Caki2 (cell line): ENCODE measurements at places on chromosomes 11 and 22.

GRCh38 chr22:47612311-47612910, 850.0 kb downstream of the TBC1D22A start:
- DNase-seq, result no peak

DNA sequence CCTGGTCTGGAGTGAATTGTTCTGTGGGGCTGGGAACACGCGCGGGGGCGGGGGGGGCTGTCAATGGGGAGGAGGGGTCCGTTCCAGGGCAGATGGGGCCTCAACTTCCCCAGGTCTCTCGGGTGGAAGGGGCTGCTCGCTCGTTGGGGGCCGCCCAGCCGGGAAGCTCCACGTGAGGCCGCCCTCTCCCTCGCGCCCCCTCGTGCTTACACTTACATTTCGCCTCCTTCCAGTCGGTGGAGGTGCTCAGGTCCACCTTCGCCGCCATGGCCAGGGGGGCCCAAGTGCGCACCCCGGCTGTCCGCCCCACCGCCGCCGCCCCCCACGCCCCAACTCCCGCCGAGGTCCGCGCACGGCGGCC, 452 bp downstream of the MACROD1 start:
- DNase-seq, result no peak

DNA sequence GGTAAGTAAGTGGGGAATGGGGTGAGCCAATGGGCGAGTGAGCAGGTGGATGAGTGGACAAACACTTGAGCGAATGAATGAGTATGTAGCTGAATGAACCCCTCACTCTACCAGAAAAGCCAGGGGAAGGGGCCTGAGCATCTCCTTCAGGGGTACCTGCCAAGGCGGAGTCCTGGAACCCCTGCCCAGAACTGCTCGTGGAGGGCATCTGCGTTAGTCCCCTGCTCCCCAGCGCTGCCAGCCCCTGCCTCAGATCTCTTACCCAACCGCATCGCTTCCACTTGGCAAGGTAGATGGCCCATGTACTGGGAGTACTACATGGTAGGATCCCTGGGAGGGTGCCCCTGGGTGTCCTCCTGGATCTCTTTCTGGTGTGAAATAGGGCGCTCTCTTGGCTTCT, 7.4 kb upstream of the ANO1 start:
- DNase-seq, result no peak

GRCh38 chr11:111645657-111646316, 43.5 kb downstream of the SIK2 start:
- no peak for DNase-seq

- no peak for DNase-seq
These were observed 56.8 kb upstream of the SHANK2 start for GRCh38 chr11:71309181-71309580.

- no peak for DNase-seq
These were observed 97.1 kb downstream of the CD44 start for GRCh38 chr11:35235936-35236666.

DNA sequence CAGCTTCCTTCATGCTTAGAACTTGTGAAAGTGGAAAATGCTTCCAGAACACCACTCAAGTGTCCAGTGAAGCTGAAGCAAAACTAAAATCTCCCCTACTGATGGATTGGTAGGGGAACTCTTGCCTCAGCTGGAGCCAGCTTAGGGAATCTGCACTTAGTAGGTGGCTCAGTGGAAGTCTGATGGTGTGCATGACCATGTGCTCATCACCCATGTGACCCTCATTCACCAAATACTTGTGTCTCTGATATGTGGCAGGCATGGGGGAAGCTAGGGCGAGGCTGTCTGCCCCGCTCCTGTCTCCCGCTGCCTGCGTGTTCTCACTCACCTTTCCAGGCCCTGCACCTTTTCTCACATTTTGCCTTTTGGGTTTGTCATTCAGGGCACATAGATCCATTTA, 7.2 kb downstream of the TEAD1 start:
- no peak for DNase-seq

DNA sequence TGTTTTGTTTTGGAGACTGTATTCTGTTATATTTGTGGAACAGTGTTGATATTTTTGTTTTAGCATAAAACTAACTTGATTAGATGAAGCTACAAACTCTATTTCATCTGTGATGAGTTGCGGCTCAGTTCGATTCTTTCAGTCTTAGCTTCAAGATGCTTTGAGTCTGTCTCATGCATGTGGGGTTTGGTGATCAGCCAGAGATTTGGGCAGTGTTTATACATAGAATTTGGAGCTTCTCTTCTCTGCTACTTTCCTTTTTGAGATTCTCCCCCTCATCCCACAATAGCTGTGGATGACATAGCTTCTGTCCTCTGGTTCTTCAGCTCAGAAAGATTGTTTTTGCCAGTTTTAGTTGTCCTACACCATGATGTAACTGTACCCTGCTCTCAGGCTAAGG, 90.4 kb downstream of the ARHGAP20 start:
- no peak for DNase-seq

GRCh38 chr22:27412866-27413445, 388.6 kb downstream of the MN1 start:
- DNase-seq, result no peak

DNA sequence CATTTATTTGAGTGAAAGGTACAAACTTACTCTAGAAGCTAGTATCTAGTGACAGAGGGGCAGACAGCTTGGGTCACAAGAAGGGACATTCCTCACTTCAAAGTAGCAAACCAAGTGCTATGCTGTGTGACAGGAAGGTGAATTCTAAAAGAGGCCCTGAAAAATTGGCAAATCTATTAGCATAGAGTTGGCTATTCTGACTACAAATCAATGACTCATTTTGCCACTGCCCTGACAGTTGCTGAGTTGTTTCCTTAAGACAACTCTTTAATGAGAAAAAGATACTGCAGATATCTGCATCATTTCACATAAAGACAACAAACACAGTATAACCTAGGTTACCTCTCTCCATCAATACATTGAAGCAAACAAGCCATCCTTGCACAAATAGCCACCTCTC, 524.0 kb upstream of the LRRC4C start:
- DNase-seq, result no peak

- no peak for DNase-seq
These were observed 21.8 kb upstream of the CRYBB3 start for GRCh38 chr22:25177895-25178294.

DNA sequence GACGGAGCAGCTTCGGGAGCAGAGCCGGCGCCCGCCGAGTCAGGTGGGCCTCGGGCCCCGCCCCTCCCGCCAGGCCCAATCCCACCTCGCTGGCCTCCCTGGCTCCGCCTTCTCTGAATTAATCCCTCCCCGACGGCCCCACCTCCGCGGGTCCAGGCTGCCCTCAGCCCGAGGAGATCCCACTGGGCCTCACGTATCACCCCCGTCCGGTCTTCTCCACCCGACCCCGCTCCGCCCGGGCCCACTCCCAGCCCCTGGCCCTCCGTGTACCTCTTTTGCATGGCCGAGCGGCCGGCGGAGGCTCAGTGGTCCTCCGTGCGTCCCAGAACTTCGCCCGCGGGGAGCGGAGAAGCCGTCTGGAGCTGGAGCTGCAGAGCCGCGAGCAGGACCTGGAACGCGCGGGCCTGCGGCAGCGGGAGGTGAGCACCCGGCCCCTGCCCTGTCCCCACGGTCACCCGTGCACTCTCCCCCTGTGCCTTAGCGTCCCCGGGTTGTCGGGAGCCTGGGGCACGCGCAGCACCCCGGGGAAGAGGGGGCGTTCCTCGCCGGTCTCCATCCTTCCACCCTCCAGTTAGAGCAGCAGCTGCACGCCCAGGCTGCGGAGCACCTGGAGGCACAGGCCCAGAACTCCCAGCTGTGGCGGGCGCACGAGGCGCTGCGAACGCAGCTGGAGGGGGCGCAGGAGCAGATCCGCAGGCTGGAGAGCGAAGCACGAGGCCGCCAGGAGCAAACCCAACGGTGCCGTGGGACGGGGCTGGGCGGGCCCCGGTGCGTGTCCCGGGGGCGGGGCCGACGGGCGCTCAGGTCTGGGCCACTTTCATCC, 2.2 kb upstream of the CD151 start:
- peak; percentile 75 for DNase-seq

GRCh38 chr11:74055938-74056337, 47.1 kb upstream of the UCP3 start:
- DNase-seq, result peak; percentile 30

GRCh38 chr11:18527512-18527911, 770 bp upstream of the TSG101 start:
- peak; percentile 44 for DNase-seq

GRCh38 chr11:119460582-119460981, 37.6 kb upstream of the THY1 start:
- DNase-seq, result no peak

DNA sequence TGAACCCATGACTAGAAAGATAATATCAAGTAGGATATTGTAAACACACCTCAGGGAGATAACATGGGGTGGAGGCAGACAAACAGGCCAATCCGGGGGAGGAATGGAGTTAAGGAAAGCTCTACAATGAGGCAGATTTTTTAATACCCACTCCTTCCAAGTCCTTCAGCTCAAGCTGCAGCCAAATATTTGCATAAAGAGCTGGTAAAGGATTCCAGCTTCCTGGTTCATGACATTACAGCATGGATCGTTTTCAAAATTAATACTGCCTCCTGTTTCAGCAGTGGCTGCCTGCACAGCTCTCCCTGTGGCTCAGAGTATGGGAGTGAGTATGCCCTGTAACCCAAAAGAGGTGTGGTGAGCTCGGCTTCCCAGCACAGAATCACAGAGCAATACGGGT, 5.1 kb downstream of the POU2AF3 start:
- peak; percentile 14 for DNase-seq

DNA sequence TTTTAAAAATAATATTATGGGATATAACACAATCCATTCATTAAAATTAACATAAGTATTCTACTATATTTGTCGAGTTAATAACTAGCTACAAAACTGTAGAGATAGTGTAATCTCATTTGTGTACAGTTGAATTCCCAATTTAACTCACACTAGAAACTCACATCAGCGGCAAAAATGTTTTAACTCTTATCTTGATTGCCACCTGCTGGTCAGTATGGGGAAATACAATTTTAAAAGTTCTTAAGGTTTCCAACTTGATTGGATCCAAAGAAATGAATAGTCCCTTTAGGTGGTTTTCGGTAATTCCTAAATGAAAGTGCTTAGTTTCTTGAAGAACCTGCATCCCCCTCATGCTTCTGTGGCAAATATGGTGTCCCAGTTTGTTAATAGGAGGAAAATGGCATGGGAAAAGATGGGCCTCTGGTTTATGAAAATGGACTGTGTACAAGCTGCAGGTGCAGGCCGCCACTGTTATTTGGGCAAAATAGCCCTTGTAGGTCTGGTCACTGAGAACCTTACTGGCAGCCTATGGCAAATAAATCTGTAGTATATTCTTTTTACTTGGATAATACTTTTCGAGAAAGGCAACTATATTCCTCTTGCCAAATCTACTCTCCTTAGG, 33.7 kb upstream of the SLC17A6 start:
- peak; percentile 2 for DNase-seq

DNA sequence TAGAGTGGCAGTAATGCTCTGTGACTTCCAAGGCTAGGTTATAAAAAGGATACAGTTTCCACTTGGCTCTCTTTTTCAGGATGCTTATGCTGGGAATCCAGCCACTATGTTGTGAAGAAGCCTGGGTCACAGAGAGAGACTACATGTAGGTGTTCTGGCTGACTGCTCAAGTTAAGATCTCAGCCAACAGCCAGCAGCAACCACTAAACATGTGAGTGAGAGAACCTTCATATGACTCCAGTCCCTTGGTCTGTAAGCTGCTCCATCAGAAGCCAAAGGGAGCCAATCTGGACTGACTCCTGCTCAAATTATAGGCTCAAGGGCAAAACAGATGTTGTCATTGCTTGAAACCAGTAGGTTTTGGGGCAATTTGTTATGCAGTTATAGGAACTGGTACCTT, 162.7 kb downstream of the MAML2 start:
- no peak for DNase-seq

DNA sequence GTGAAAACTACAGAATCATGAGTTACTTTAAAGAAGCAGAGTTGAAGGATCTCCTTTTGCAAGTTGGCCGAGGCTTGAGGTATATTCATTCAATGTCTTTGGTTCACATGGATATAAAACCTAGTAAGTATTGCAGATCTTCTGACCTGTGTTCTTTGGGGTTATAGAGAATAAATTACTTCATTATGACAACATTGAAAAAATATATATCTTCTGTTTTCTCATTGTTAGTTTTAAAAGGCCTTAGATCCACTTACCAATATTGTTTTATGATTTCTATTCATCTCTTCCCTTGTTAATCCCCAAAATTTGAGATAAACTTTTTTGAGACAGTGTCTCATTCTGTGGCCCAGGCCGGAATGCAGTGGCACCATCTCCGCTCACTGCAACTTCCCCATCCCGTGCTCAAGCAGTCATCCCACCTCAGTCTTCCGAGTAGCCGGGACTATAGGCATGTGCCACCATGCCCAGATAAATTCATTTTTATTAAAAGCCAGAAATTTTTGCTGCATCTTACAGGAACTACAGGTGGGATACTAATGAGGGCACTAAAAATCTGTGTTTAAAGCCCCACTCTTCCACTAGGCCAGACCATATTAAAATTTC, 8.2 kb downstream of the WEE1 start:
- DNase-seq, result no peak

DNA sequence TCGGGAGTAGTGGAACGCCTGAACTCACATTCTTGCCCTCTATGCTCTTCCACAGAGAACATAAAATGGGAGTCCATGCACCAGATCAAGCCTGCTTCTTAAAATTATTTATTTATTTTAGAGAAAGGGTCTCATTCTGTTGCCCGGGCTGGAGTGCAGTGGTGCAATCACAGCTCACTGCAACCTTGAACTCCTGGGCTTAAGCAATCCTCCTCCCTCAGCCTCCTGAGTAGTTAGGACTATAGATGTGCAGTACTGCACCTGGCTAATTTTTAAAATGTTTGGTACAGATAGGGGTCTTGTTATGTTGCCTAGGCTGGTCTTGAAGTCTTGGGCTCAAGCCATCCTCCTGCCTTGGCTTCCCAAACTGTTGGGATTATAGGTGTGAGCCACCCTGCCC, 13.0 kb downstream of the SLC6A5 start:
- DNase-seq, result no peak

DNA sequence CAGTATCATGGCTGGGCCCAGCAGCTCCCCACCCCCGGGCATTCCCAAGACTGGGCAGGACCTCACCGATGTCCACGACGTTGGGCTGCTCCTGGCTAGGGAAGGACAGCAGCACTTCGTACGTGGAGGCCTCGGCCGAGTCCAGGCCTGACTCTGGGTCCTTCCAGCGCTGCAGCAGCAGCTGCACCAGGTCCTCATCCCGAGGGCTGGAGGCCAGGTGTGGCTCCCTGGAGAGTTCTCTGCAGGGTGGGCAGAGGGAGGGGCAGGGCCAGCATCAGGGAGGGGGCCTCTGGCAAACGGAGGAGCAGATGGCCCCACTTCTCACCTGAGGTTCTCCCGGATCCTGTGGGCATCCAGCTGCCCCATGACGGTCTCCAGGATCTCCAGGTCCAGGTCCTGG, 341 bp downstream of the NAALADL1 start:
- DNase-seq, result no peak

DNA sequence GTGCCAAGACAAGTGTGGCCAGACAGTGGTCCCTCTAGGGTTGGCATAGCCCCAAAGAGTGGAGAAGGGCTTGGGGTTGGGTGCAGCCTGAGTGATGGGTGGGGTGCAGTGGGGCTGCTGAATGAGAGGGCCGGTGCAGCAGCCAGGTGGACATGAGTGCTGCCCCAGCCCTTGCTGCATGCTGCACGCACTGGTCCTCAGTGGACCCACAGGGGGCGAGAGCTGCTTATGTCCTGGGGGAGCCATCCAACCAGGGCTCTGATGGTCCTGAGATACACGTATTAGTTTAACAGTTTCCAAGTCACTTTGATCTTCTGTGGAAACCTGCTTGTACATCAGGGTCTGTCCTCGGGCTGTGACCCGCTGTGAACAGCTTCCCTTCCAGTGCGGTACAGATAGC, 23.9 kb upstream of the ACR start:
- DNase-seq, result no peak
